ENCODE measurements at places on chromosomes 13 and 19.
A peak's percentile ranks its signal among the peaks of the same experiment; 100 is the strongest.

- DNase-seq: no peak
Measured at GRCh38 chr19:46860846-46861690, at the start of gene ARHGAP35. Gene ARHGAP35 (plus strand): TSS chr19:46860997. CDS start chr19:46918676, 57,679 bp downstream.

DNA sequence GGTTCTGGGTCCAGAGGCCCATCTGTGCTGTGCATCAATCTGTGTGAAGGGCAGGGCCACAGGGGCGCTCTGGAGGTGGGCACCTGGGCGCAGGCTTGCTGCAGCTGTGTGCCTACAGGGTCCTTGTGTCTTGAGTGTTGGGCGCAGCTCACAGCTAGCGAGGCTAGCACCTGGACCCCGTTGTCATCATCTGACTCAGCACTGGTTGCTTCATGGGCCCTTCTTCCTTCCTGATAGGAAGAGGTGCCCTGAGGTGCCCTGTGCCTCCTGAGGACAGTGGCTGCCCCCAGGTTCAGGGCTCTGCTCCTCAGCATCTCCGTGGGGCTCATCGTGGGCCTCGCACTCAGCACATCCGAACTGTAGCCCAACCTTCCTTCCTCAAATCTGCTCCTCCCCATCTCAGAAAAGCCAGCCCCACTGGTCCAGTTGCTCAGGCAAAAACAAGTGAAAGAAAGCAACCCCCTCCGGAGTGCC is 54.8 kb downstream of the GATAD2A start:
- DNase-seq: no peak

GRCh38 chr19:2032296-2032941 is 16.9 kb upstream of the BTBD2 start:
- peak; percentile 84 for DNase-seq

DNA sequence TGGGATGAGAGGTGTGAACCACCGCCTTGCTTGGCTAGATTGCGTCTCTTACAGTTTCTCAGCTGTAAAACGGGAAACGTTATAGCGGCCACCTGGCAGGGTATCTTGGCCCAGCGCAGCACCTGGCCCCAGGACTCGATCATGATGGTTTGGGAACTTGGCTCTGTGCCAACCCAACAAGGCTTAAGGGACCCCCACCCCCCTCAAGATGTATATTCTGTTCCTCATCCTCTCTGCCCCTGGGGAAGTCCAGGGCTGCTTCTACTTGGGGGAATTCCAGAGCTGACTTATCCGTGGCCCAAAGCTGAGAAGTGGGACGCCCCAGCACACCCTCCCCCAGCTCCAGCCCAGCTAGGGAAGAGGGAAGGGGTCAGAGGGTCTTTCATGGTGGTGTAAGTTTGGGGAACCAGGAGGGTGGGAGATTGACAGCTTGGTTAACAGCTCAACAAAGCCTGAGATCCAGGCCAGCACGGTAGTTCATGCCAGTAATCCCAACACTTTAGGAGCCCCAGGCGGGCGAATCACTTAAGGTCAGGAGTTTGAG is 695 bp downstream of the ICAM1 start:
- peak; percentile 77 for DNase-seq

- peak; percentile 34 for DNase-seq
Measured at GRCh38 chr19:14686411-14686810, 3.4 kb upstream of the ZNF333 start.

Measured in lung microvascular endothelial cell (primary cell).